ENCODE measurements at places on chromosomes 7 and 10. TPM values are rescaled to one million over a fixed set of nuclear protein-coding genes. Genes with fewer than 3 reads are reported as not detected.

The IFIT2 gene
- 2.8 TPM for total RNA-seq

The WNT8B gene
- total RNA-seq, result not detected

The PCLO gene
- total RNA-seq, result 2.3 TPM

The ELN gene
- total RNA-seq, result 39.6 TPM

The ANXA11 gene
- total RNA-seq, result 109 TPM

The TIAL1 gene
- total RNA-seq, result 68.3 TPM

The IFIT1 gene
- 11.8 TPM for total RNA-seq

The ADRA2A gene
- 2.8 TPM for total RNA-seq

The TAS2R41 gene
- not detected for total RNA-seq

The LIPN gene
- total RNA-seq, result not detected

The NKX1-2 gene
- total RNA-seq, result not detected

The LIPA gene
- total RNA-seq, result 35.3 TPM

- no peak for DNase-seq
Observed at GRCh38 chr7:32299133-32299702, 191.0 kb downstream of the LSM5 start.

- no peak for DNase-seq
Observed at GRCh38 chr7:105355701-105356100, 33.0 kb downstream of the SRPK2 start.

DNA sequence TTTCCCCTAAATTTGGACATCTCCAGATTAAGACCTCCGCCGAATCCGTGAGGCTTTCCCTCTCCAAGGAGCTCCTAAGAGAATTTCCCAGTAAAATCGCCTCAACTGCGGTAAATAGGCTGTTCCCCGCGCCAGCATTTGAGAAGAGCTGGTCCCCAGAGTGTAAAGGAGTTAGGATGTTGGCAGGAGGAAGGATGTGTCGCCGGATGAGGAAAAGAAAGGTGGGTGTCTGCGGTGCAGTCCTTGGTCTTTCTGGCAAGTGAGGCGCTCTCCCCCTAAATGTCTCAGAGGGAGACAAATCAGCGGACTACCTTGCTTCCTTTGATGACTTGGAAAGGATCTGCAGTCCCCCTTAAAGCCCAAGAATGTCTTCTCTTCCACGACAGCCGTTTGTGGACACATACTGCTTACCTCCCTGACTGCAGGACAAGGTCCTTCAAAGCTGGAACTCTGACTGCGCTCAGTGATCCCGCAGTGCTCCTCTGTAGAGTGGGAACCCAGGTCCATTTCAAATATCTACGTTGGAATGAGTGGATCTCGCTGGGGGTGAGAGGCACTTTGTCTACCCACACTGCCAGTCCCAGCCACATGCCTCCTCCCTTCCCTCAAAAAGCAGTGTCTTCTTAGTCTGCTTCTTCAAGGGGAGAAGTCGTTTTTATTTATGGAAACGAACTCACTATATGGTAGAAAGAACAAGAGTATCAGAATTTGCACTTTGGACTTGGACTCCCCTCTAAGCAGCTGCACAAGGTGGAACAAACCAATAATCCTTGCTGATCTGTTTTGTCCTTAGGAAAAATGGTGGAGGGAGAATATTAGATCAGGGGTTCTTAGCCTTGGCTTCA lies 1.1 kb upstream of the DLG5 start:
- no peak for DNase-seq

- DNase-seq, result no peak
Observed at GRCh38 chr7:106345421-106346166, 60.8 kb upstream of the NAMPT start.

- peak; percentile 79 for DNase-seq
Observed at GRCh38 chr10:69515699-69516259, 57.4 kb downstream of the NEUROG3 start.

DNA sequence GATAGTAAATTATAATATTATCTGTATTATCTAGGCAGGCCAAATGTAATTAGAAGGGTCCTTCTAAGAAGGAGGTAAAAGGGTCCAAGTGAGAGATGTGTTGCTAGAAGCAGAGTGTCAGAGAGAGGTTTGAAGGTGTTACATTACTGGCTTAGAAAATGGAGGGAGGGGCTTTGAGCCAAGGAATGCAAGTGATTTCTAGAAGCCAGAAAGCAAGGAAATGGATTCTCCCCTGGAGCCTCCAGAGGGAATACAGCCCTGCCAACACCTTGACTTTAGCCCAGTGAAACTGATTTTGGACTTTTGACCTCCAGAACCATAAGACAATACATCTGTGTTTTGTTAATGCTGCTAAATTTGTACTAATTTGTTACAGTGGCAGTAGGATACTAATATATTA lies 97.9 kb upstream of the IL6 start:
- no peak for DNase-seq

GRCh38 chr7:40105879-40106473 lies 28.4 kb downstream of the MPLKIP start:
- no peak for DNase-seq

DNA sequence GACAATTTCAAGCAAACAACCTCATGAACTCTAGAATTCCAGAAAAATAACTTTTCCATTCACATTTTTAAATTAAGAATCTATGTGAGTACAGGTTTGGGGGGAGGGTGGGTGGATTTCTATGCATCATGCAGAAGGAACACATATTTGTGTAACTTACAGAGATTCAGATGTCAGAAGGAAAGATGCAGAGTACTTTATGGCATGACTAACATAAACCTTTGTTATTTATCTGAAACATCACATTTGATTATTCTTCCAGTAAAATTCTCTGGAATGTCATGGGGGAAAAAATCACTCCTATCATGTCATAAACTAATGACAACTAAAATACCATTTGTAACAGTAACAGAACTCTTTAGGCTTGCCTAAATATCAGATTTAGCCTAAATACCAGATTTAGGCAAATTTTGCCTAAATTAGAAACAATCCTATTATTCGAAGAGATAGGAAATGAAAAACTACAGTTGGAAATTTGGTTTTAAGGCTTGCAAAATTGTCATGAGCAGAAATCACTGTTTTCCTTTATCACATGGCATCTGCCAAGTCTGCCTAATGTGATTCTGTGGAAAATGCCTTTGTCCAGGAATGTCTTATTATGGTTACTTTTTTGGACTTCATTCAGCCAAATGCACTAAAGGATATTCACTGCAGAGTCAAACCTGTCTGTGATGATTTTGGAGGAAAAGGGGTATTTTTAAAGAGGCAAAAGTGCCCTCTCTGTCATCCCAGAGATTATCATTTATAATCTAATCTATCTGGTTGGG lies 527.7 kb upstream of the CELF2 start:
- DNase-seq, result no peak

DNA sequence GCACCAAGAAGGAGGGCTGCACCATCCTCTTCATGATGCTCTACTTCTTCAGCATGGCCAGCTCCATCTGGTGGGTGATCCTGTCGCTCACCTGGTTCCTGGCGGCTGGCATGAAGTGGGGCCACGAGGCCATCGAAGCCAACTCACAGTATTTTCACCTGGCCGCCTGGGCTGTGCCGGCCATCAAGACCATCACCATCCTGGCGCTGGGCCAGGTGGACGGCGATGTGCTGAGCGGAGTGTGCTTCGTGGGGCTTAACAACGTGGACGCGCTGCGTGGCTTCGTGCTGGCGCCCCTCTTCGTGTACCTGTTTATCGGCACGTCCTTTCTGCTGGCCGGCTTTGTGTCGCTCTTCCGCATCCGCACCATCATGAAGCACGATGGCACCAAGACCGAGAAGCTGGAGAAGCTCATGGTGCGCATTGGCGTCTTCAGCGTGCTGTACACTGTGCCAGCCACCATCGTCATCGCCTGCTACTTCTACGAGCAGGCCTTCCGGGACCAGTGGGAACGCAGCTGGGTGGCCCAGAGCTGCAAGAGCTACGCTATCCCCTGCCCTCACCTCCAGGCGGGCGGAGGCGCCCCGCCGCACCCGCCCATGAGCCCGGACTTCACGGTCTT lies 1.9 kb downstream of the FZD1 start:
- peak; percentile 79 for DNase-seq

DNA sequence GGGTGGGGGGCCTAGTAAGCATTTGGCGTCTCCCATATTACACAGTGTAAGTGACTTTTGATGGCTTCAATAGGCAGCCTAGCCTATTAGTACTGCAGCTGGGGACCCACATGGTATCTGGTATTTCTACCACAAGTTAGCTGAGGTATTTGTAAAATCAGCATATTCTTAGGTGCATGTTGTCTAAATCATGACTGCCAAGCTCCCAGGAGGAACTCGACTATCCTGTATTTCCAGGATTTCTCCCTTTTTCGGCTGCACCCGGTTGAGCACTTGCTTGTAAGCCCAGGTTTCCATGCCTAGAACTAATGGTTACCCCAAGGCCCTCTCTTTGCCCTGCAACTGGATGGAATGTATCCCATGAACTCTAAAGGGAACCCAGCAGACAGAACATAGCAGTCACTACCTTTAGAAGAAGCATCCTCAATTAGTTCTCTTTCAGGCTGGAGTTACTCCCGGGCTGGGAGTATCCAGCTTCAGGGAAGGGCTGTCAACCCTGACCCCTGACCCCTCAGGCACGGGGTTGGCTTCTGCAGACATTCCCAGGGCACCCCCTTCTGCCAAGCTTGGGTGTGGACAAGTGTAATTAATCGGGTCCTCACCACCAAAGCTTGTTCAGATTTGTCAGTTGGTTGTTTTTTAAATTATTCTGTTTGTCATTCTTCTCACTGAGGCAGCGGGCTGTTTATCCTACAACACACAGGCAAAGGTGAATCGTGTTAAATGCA lies 90.3 kb upstream of the PARD3 start:
- peak; percentile 45 for DNase-seq

- DNase-seq, result no peak
Observed at GRCh38 chr7:69363136-69363535, 235.1 kb upstream of the AUTS2 start.

DNA sequence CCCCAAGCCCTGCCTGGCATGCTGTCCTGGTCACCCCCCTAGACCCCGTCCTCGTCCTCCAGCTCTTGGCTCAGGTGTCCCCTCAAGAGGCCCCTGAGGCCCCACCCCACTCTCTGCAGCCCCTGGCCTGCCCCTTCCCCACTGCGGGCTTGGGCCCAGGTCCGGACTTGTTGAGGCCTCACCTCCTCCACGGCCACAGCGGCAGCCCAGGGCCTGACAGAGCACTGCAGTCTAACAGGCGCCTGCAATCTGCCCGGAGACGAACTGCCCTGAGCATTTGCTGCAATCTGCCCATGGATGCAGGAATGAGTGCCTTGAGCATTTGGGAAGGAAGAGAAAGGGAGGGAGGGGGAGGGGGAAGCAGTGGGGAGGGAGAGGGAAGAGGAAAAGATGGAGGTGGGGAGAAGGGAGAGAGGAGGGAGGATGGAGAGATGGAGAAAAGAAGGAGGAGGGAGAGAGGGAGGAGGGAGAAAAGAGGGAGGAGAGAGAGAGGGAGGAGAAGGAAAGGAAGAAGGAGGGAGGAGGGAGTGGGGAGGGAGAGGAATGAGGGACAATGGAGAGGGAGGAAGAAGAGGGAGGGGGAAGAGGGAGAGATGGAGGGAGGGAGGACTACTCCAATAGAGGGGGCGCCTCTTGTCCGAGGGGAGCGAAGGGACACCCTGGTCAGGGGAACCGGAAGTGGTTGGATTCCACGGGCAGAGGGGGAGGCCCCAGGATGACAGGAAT lies 73.9 kb downstream of the PDGFA start:
- DNase-seq, result no peak

DNA sequence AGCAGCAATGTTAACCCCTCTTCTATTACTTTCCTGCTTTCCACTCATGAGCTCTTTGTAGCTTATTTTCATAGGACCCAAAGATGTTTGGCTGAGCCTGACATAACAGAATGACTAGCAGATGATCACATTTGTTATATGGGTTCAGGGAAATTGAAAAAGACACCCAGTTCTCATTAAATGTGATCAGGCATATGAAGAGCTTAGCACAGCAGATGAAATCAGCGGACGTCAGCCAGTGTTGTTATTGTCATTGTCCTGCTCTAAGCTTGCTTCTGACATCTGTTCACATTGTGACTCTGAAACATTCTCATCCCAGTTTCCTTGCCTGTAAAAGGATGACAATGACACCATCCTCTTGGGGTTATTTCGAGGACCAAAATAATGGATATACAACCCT lies 43.5 kb downstream of the FAM241B start:
- no peak for DNase-seq

- DNase-seq, result no peak
Observed at GRCh38 chr10:17609523-17610079, 7.6 kb downstream of the HACD1 start.

- peak; percentile 13 for DNase-seq
Observed at GRCh38 chr7:157392256-157393037, 55.6 kb downstream of the DNAJB6 start.

DNA sequence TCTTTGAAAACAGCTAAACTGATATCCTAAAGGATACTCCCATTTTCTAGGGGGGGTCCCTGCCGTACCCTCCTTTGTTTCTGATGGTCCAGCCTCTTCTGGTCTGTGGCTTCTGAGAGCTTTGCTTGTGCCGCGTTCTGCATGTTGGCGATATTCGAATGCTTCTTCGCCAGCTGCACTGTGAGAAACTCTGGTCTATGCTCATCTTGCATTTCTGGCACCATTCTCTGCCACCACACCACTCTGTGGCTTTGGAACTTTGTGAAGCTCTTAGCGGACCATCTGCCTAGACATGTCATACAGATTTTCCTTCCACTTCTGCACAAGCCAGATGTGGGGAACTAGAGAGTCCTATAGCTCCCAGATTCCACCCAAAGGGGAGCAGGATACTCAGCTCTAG lies 197.2 kb downstream of the REEP3 start:
- DNase-seq, result no peak

GRCh38 chr7:106313456-106313901 lies 28.7 kb upstream of the NAMPT start:
- DNase-seq, result no peak

DNA sequence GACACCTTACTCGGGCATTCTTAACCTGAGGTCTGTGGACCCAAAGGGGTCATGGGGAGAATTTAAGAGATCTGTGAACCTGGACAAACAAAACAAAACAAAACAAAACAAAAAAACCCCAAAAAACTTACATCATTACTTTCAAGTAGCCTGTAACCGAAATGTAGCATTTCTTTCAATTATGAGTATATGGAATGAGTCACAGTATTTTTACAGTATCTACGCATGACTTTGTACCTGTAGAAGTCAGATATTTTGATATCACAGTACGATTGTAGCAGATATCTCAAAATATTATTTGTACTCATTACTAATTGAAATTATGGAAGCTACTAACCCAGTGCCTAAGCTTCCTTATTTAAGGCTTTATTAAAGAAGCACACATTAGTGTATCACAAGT lies 210.2 kb downstream of the JAZF1 start:
- DNase-seq, result no peak

All from sigmoid colon (tissue), 7 donors.